ENCODE measurements at places on chromosomes 7 and 10.

- DNase-seq = no peak
Measured at GRCh38 chr10:91551856-91552255, 81.0 kb downstream of the PPP1R3C start.

- DNase-seq = no peak
Measured at GRCh38 chr10:8047452-8048280, 6.8 kb upstream of the GATA3 start.

- DNase-seq = no peak
Measured at GRCh38 chr7:117470777-117471176, 9.0 kb upstream of the CFTR start.

DNA sequence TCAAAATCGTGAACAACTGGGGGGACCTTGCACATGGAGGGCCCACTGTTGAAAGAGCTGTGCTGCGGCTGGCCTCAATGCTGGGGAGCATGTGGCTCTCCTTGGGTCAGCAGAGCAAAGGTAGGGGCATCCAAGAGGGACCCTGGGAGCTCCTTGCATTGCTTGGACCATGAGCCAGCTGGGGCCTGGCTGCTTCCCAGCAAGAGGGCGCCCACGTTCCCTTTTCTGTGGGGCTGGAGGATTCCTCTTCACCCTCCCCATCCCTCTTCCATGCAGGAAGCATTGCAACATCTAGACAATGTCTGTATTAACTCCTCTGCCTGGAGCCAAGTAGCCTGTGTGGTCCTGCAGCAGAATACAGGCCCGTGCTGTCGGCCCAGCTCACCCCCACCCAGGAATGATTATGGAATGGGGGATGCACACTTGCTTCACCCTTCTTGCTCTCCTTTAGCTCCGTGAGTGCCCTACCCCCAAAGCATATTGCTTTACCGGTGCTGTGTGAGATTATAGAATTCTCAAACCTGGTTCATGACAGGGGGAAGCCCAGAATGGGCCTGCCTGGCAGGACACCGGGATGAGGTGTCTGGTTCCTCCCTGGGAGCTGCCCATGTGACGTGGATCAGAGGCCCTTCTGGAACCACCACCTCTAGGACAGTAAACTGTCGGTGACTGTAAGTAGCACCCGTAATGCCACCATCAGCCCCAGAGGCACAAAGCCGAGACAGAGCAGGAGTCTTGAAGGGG is 61.9 kb downstream of the SYPL1 start:
- DNase-seq = no peak

- no peak for DNase-seq
Measured at GRCh38 chr10:26457088-26457487, 18.9 kb downstream of the APBB1IP start.

- DNase-seq = no peak
Measured at GRCh38 chr7:1095621-1096155, 7.8 kb downstream of the GPER1 start.

- no peak for DNase-seq
Measured at GRCh38 chr7:29042824-29043231, 84.7 kb upstream of the TRIL start.

DNA sequence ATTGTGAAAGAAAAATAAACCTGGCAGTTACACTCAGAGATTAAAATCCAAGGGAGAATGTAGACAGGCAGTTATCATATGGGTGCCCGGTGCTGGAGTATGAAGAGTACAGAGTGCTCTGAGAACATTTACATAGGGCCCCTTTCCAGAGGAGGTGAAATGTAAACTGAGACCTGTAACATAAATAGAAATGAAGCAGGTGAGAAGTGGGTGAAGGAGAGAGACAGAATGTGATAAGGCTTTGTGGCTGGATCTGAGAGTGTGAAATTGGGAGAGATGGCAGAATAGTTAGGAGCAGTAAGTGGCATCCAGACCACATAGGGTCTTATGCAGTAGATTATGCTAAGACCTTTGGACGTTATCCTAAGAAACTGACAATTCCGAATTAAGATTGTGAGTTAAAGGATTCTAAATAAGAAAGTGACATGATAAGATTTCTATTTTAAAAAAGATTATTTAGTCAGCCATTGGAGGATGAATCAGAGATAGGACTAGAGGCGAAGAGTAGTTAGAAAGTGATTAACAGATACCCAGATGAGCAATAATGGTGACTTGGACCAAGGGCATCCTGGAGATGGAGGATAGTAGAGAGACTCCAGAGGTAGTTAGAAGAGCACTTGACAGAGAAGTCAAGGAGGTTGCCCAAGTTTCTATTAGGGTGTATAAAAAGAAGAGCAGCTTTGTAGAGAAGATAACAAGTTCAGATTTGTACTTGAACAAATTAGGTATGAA is 36.7 kb downstream of the DNAH11 start:
- no peak for DNase-seq

- no peak for DNase-seq
Measured at GRCh38 chr7:98240961-98241673, 10.9 kb downstream of the TECPR1 start.

GRCh38 chr7:327991-328702 is 38.2 kb downstream of the FOXL3 start:
- DNase-seq = no peak

DNA sequence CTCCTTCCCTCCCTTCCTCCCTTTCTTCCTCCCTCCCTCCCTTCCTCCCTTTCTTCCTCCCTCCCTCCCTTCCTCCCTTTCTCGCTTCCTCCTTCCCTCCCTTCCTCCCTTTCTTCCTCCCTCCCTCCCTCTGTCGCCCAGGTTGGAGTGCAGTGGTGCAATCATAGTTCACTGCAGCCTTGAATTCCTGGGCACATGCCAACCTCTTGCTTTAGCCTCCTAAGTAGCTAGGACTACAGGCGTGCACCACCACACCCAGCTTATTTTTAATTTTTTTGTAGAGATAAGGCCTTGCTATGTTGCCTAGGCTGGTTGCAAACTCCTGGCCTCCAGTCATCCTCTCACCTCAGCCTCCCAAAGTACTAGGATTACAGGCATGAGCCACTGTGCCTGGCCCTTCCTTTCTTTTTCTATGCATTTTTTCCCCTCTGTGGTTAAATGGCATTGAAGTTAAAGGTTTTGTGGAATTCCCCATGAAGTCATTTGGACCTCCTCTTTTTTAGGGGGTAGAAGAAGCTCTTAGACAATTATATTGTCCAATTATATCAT is 9.6 kb downstream of the KLHDC10 start:
- no peak for DNase-seq

DNA sequence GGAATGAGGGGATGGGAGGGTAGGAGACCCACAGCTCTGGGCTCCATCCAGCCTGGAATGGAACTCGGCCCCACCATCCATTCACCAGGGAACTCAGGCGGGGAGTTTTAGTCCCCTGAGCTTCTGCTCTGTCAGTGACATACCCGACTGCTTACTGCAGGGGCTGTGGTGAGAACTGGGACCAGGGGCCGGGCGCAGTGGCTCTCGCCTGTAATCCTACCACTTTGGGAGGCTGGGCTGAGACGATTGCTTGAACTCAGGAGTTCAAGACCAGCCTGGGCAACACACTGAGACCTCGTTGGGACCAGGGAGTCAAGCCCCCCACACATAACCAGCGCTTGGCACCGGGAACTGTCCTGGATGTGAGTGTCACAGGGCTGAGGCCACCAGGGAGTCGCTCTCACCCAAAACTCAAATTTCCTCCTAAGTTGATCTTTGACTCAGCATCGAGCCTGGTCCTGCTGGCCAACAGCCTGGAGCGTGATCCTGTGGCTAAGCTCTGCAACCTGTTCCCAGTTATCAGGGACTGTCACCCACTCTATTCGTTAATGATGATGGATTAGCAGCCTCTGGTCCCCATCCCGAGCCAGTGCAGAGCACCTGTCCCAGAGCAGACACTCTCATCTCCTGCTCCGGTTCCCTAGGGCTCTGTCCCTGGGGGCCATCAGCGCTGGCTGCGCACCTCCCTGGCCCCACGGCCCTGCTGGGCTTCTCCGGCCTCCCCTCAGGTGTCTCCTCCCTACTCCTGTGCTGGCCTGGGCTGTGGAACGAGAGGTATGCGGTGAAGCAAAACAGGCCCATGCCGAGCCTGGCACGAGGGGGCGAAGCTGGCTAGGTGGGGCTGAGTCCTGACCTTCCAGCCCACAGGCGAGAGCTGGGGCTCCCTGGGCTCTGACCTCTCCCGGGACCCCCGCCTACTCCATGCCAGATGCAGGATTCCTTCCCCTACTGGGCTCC is 902 bp upstream of the CLDN15 start:
- DNase-seq = no peak

GRCh38 chr10:25817200-25817599 is 116.8 kb upstream of the MYO3A start:
- DNase-seq = no peak

DNA sequence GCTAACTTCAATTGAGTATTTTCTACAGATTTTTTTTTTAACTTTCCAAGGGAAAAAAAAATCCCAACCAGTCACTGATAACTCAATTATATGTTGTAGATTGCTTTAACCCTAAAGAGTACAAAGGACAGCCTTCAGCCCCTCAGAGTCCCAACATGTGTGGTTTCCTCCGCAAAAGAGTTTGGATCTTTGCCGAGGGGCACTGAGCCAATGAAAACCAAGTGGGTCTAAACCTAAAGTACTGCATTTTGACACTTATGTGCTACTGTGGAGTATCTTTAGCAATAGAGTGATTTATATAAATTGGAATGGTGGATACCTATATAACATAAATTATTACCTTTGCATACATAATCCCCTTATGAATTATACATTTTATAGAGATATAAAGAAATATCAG is 91.5 kb downstream of the SEMA3D start:
- no peak for DNase-seq

DNA sequence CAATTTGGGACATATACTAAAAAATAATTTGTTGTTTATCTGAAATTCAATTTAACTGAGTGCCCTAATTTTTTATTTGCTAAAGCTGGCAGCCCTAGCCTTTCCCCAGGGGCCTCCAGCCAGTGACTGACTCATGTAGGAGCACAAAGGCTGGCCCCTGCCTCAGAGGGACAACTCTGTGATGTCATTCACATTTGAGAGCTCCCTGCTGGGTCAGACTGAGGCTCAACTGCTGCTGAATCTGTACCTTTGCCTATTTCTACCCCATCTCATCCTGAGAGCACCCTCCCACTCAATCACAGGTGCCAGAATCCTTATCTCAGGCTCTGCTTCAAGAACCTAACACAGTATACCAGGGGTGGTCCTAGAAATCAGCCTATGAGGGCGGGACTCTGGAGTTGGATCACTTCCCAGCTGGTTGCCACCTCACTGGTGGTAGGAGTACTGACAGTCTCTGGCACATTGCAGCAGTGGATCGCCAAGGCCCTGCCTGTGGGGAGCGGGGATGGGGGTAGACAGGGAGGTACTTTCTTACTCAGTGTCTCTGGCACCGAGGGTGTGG is 11.6 kb downstream of the GCK start:
- DNase-seq = no peak

DNA sequence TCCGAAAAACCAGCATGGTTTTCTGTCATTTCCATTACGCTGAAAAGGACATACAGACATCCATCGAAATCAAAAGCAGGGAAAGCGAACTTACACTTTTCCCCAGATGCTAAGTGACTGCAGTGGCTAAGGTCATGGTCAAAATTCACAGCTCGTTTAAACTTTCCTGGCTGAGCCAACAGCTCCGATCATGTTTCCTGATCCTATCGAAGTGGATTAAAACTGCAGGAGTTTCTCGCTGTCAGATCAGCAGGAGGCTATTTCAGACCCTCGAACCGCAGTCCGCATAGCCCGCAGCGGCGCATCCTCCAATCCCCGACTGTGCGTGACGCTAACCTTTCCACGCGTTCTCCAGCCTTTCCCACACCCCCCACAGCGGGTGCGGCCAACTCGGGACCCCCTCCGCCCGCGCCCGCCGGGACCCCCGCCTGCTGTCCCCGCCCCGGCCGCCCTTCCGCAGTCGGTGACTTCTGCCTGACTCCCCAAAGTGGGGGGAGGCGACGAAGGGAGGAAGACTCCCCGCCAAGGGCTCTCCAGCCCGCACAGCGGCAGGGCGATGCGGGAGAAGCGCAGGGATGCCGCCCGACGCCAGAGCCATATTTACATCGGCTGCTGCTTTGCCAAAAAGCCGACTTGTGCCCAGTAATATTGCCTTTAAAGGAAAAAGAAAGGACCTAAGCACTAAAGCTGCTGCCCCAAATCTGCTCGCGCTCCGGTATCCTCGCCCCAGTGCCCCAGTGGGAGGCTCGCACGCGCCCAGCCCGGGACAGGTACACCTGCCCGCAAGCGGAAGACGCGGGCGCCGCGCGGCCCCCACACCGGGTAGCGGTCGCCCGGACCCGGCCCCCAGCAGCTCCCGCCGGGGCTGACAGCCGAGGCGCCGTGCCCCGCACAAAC is 1.2 kb downstream of the PIP4K2A start:
- DNase-seq = peak; percentile 22

- no peak for DNase-seq
Measured at GRCh38 chr10:67780759-67781538, 57.0 kb downstream of the DNAJC12 start.

DNA sequence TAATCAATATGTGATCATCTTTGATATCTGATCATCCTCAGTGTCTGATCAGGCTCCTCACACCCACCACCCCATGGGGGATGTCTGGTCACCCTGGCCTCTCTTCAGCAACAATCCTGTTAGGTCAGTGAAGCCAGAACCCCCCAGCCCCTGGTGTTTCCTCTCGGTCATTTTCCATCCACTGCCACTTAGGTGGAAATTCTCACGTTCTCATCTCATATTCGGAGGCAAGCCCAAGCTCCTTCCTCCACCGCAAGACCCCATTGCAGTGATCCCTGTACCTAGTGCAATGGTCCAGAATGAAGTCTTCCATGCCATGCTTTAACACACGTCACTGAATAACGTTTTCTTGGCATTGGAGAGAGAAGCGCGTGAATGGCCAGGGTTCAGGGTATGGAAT is 103.0 kb upstream of the DNAAF5 start:
- DNase-seq = no peak

DNA sequence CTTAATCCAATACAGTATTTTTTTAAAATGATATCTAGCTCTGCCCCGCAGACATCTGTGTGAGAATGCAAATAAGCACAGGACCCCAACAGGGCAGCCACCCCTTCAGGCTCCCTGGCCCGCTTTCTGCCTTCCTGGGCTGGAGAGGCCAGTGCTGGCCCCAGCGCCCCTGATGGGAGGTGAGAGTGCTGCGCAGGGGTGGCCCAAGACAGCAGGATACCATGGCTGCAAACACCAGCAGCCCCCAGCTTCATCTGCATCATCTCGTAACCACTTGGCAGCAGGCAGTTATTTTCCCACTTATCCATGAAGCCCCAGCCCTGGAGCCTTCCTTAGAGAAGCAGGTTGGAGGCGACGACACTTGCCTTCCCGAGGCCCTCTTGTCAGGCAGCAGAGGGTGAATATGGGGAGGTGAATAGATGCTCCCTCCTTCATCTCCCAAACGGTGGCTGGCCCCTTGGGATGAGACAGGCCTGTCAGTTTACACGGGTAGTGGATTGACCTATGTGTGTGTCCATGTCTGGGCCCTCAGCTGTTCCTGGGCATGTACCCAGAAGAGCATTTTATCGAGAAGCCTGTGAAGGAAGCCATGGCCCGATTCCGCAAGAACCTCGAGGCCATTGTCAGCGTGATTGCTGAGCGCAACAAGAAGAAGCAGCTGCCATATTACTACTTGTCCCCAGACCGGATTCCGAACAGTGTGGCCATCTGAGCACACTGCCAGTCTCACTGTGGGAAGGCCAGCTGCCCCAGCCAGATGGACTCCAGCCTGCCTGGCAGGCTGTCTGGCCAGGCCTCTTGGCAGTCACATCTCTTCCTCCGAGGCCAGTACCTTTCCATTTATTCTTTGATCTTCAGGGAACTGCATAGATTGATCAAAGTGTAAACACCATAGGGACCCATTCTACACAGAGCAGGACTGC is 71.2 kb downstream of the ALOX5 start:
- no peak for DNase-seq

Measured in CD4-positive, alpha-beta T cell treated with Interleukin-2 at 100 ng/mL for 4 hours (primary cell).